ENCODE measurements at places on chromosomes 4 and X. TPM values are rescaled to one million over a fixed set of nuclear protein-coding genes. Genes with fewer than 3 reads are reported as not detected.
A peak's percentile ranks its signal among the peaks of the same experiment; 100 is the strongest.

CDKL5 gene
- total RNA-seq = 0.82 TPM

DKK2 gene
- not detected for total RNA-seq

- H3K4me1 ChIP-seq = no peaks in the 10 kb centered on the region
- no peak for DNase-seq
- H3K27me3 ChIP-seq = peaks cover 8% of the 10 kb centered on the region
- H3K4me3 ChIP-seq = no peak overlapping the region
- H3K36me3 ChIP-seq = no peaks in the 10 kb centered on the region
Measured at GRCh38 chr4:145589916-145590702, 29.1 kb upstream of the MMAA start.

ITIH6 gene
- not detected for total RNA-seq

- H3K27me3 ChIP-seq = peaks cover 12% of the 10 kb centered on the region
- no peaks in the 10 kb centered on the region for H3K36me3 ChIP-seq
- no peaks in the 10 kb centered on the region for H3K4me1 ChIP-seq
- no peak for DNase-seq
- no peak overlapping the region for H3K4me3 ChIP-seq
Measured at GRCh38 chr4:159447296-159447695, 344.4 kb downstream of the RAPGEF2 start.

GRCh38 chrX:153925739-153926551, at the start of gene ARHGAP4:
TSS of gene ARHGAP4 (minus strand) at chrX:153926264. CDS start at chrX:153926202, 62 bp downstream.
- peak within 1 kb of the TSS; percentile 97 for H3K27ac ChIP-seq
- peaks cover 23% of the 10 kb centered on the region for H3K4me1 ChIP-seq
- peaks cover 29% of the 10 kb centered on the region for H3K36me3 ChIP-seq
- peak within 1 kb of the TSS; percentile 94 for H3K4me3 ChIP-seq
- DNase-seq = peak; percentile 74

DNA sequence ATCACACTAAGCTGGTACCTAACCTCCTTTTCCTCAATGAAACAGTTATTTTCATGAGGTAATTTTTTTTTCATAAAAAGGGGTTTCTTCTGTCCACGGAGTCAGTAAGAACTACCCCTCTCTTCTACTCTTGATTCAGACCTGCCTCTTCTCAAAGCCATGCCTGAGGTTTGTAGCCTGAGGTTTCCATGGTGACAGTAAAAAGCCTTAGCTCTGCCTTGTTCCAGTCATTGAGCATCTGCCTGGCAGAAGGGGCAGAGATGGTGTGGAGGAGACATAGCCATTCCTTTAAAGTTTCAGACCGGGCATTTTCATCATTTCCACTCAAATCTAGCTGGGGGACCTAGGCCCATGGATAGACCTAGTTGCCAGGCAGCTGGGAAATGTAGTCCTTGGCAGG, 135.5 kb downstream of the REPS2 start:
- no peak overlapping the region for H3K27ac ChIP-seq
- no peaks in the 10 kb centered on the region for H3K36me3 ChIP-seq
- H3K4me1 ChIP-seq = no peaks in the 10 kb centered on the region
- no peak for DNase-seq
- no peaks in the 10 kb centered on the region for H3K27me3 ChIP-seq
- no peak overlapping the region for H3K4me3 ChIP-seq

DNA sequence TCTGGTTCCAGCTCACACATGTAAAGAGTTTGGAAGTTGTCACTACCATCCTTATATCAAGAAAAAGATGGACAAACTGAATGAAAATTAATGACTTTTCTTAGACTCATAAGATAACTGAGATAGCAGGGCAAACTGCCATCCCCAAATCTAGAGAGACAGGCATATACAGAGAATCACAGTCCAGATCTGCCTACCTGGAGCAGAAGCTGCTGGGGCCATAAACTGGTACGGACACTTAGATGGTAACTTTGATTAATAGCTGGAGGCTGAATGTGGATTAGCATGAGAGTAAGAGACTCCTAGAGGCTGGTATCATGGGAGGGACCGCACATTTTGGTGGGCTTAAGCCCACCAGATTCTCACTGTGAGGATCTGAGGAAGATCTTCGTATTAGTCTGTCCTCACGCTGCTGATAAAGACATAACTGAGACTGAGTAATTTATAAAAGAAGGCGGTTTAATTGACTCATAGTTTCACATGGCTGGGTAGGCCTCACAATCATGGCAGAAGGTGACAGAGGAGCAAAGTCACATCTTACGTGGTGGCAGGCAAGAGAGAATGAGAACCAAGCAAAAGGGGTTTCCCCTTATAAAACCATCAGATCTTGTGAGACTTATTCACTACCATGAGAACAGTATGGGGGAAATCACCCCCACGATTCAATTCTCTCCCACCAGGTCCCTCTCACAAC, 10.8 kb upstream of the POLA1 start:
- peaks cover 8% of the 10 kb centered on the region for H3K36me3 ChIP-seq
- H3K4me1 ChIP-seq = peaks cover 16% of the 10 kb centered on the region
- no peaks in the 10 kb centered on the region for H3K27me3 ChIP-seq
- DNase-seq = peak; percentile 35
- peak overlapping the region; percentile 87 for H3K27ac ChIP-seq

AR gene
- total RNA-seq = not detected
